ENCODE measurements at places on chromosomes 7 and 10.

DNA sequence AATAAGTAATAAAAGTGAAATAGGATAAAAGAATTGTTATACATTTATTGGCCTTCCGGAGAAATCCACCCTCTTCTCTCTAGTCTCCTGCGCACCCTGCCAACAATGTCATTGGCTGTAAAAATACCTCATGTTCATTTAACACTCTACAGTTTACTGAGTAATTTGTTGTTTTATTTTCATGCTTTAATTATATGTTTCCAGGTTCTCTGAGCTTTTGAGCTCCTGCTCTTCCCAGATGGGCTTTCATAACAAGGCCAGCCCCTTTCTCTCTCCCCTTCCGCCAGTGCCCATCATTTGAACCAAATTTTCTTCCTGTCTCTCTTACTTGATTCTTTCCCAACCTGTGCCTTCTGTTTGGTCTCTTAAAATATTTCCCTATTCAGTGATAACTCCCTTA lies 144.6 kb upstream of the PRSS1 start:
- no peak for DNase-seq

GRCh38 chr7:128381161-128381821 lies 19.8 kb upstream of the PRRT4 start:
- DNase-seq, result no peak

DNA sequence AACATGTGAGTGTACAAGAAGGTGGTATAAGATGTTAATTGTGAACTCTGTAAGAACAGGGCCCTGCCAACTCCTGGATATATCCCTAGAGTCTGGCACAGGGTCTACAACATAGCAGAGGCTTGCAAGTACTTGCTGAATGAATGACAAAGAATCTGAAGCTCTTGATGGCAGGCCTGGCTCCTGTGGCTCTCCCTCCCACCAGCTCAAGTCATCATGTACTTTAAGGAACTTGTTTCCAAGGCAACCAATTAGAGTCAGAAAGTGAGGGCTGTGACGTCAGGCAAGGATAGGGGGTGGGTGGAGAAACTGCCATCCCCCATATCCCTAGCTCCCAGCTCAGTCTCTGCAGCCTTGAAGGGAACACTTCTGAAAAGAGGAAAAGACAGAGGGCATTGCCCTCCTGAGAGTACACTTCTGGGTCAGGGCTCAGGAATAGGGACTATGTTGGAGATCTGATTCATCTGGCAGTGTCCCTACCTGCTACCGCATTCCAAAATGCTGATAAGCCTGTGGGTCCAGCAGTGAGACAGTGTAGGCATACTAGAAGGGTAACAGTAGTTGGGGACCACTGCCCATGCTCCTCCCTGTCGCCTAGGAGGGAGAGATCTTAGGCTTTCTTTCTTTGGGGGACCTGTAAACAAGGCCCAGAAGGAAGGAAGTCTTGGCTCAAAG lies 34.6 kb upstream of the BTRC start:
- no peak for DNase-seq

DNA sequence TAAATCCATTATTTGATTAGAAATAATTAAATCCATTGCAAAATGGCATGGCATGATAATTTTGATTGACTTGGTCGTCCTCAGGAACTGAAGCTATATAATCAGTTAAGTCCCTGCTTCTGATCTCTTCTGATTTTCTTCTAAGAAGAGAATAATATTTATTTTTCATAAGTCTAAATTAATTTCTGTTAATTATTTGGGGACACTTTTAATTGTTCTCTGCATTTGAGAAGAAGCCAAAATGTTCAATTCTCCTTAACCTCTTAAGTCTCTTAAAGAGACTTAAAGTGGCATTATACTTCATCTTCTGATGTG lies 67.2 kb downstream of the CAV1 start:
- no peak for DNase-seq

DNA sequence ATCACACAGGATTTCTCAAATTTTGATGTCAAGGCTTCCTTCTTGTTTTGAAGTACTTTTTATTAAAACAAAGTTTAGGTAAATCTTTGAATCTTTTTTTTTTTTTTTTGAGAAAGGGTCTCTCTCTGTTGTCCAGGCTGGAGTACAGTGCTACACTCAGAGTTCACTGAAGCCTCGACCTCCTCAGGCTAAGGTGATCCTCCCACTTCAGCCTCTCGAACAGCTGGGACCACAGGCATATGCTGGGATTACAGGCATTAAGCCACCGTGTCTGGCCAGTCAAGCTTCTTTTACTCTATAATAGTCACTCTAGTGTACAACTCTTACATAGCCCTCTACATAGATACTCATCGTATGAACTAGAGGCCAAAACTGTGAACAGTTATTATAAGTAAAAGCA lies 3.4 kb downstream of the RUFY2 start:
- no peak for DNase-seq

GRCh38 chr10:85446827-85447226 lies 919.8 kb downstream of the GRID1 start:
- DNase-seq, result no peak

DNA sequence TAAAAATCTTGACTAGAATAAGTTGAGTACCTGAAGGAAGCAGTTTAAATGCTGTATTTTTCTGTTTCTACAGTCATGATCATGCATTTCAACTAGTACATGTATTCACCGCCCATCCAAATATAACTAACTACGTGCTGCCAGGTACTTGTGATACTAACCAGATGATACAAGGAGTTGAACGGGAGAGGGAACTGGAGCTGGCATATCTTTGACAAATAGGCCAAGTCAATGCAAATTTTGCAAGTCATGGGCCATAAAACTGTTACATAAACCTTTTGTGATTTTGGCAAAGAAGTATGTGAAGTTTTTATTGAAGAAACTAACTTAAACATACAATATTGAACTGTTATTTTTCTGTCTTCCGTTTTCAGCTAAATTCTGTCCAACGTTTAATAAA lies 14.5 kb downstream of the NUP42 start:
- DNase-seq, result no peak

DNA sequence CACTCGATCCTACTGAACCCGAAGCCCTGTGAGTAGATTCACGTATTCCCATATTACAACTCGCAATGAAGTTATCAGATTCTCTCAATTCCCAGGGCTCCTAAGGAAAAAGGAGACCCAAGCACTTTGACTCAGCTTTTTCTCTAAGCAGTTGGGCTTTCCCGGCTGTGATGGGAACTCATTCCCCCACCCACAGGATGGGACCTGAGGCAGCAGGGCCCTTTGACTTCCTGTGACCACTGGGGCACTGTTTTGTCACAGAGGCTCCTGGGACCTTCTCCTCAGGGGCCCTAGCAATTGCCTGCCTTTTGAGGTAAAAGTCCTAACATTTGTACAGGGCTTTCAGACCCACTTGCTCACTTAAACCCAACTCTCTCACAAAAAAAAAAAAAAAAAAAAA lies 122.8 kb upstream of the PDLIM1 start:
- DNase-seq, result no peak

DNA sequence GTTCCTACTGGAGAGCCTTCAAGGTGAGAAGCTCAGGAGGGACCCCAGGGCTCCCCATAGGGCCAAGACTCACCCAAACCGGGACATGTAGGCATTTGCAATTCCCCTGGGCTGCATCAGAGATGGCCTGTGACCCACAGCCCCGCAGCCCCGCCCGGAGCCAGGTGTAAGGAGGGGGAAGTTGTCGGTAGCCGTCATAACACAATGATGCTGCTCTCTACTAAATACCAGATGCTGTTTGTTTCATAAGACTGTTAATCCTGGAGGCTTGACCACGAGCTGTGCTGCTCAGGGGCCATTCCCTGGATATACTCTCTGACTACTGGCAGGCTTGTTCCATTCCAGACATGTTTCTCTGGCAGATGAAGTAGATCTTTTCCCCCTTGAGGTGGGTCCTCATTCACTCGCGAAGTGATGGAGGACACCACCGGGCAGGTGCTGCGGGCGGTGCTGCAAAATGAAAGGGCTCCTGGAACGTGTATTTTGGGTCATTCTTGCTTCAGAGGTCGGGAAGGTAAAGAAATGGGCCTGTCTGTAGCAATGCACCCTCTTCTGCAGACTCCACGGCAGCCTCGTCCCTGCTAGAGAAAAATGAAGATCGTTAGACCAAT lies 61.1 kb downstream of the MKI67 start:
- DNase-seq, result no peak

GRCh38 chr7:119724041-119724792 lies 548.8 kb upstream of the KCND2 start:
- DNase-seq, result no peak

DNA sequence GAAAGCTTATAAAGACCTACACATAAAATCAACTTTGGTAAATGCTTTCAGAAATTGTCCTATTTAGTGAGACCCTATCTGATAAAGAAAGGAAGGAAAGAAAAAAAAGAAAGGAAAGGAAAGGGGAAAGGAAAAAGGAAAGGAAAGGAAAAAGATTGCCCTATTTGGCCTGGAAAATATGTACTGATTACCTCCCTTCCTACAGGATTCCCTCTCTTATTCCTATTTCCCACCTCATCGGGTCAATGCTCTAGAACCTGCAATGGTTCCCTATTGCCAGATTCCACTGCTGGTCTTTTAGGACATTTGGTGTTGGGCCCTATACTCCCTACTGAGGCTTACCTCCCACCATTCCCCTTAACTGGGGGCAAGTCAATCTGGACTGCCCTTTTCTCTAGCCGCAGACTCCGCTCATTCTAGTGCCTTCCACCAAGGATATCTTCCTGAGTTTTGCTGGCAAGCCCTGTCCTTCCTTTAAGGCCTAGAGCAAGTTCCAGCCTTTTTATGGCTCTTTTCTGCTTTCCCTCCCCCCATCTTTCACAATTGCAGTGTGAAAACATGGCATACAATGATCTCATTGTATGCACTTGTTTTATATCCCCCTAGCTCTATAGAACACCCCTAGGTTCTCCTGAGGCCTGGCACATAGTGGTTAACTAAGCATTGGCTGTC lies 4.4 kb downstream of the DDIT4 start:
- no peak for DNase-seq

- peak; percentile 67 for DNase-seq
These were observed 5.6 kb upstream of the IFIT2 start for GRCh38 chr10:89296220-89296648.

DNA sequence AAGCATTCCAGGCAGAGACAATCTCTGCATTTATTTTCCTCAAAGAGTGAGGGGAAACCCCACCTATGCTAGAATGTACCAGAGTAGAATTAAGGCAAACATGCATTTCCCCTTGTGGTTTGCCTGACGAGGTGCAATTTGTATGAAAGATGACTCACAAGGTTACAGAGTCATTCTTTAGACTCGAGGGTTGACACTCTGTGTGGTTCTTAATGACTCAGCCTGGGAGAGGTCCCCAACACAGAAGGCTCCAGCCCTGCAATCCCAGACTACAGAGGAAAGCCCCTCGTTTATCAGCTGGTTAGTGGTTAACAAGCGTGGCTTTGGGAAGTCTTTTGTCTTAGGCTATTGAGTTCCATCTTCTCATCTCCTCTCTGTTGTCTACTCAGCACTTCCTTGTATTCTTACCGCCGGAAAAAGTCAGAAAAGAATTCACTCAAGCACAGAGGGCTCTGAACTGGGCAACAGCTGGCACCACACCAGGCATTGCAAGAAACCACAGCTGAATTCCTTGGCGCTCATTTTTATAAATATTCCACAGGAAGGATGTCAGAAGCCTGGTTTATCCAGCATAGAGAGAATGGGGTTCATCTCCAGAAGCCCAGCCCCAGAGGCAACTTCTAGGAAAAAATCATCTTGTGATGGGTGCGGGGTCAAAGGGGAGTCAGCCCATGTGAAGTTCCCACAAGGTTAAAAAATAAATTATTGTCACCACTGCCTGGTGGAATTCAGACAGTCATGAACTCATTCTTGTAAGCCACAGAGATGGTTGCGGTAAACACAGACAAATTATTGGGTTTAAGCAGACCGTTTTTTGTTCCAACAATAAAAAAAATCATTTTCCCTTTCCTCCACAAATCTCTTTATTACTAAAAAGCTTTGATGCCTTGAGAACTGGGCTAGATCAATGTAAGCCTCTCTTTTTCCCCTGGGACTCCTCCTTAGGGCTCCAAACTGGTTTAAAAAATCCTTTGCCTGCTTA lies 24.5 kb upstream of the SVIL start:
- peak; percentile 28 for DNase-seq

DNA sequence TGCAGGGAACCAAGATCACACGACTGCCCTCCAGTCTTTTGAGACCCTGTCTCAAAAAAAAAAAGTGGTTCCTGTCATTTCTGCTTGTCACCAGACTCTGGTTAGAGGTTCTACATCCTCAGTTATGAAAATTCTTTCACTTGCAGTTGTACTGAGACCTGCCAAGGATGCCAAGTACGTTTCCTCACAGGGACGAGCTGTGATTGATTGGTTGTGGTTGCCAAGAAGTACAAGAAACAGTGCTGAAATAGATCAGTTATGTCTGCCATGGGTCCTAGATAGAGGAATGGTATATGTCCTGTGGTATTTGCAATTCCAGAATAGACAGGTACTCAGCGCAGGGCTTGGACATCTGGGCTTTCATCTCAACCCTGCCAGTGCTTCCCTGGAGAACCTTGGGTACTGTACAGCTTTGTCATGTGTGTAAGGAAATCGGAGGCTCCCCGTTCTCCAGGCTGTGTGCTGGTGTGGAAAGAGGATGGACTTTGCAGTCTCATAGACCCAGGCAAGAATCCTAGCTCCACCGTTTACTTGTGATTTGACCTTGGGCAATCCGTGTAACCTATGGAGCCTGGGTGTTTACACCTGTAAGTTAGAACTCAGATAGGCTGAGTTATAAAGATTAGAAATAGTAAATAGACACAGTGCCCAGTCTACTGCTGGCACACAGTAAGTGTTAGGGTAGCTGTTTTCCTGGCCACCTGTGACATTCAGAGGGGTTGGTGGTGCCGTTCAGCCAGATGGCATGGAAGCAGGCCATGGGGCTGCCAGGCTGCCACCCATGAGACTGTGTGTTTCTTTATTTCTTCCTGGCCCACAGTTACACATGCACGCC lies 53.0 kb downstream of the COL13A1 start:
- DNase-seq, result no peak

Measured in SIG-M5 (cell line).